ENCODE measurements at places on chromosomes 4 and X.

GRCh38 chrX:67523932-67524331 is 19.9 kb upstream of the AR start:
- DNase-seq = no peak

- DNase-seq = no peak
Measured at GRCh38 chr4:48321312-48321711, 20.0 kb upstream of the SLAIN2 start.

DNA sequence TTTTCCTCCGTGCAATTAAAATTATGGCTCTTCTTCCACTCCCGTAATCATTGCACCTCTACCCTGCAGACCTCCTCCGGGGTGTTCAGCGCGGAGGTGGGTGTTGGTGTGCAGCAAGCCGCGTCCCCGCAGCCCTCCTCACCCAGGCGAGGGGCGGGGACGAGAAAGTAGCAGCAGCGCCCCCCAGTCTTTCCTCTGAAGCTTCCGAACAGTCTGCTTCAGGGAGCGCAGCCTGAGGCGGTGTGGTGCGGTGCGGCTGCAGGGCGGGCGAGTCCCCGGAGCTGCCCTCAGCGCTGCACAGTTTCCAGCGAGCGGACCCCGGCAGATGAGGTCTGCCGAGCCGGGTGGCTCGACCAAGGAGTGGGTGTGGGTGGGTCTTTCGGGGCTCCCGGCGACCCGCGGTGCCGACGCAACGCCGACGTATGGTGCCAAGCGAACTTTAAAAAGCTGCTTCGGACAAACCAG is at the start of gene FRAS1:
TSS of gene FRAS1 (plus strand) at position 189 of the 465 bp plus-strand sequence. CDS start 687 bp downstream, outside the sequence.
- no peak for DNase-seq

DNA sequence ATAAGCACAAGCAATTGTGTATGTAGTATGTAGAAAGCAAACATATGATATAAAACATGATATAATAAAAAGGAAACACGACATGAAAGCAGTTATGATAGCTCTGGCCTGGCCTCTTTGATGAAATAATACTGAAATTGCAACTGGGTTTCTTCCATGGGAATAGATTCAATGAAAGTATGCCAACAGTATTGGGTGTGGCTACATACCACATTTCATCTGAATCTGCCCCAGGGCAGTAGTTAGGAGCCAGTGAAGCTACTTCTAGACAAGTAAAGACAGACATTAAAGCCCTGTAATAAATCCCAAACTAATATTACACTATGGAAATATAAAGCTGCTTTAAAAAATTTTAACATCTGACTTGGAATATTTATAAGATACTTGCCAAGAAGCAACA is 207.3 kb downstream of the FBXW7 start:
- DNase-seq = no peak

- no peak for DNase-seq
Measured at GRCh38 chrX:49175435-49176274, 4.0 kb downstream of the PLP2 start.

- DNase-seq = no peak
Measured at GRCh38 chr4:147969573-147970385, 237.9 kb downstream of the ARHGAP10 start.

- DNase-seq = no peak
Measured at GRCh38 chrX:103442536-103442901, 66.2 kb downstream of the BEX3 start.

- DNase-seq = no peak
Measured at GRCh38 chr4:3253808-3254207, 4.8 kb downstream of the MSANTD1 start.

GRCh38 chrX:22012931-22013330 is 19.2 kb upstream of the PHEX start:
- no peak for DNase-seq

GRCh38 chrX:41192880-41193279 is 107.6 kb downstream of the USP9X start:
- DNase-seq = no peak

DNA sequence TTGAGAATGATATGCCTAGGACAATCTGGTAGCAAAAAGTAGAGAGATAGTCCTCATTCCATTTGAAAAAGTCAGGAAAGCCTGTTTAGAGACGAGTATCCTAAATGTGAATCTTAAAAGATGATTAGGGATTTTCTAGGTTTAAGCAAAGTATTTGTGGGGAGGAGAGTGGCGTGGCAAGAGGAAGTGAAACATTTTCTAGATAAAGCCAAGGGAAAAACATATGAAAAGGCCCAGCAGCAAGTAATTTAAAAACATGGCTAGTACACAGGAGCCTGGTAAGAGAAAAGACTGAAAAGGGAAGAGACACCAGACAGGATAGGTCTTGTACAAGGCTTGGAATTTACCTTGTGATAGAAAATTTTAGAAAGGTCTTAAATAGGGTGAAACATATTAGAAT is 45.9 kb downstream of the CORIN start:
- no peak for DNase-seq

DNA sequence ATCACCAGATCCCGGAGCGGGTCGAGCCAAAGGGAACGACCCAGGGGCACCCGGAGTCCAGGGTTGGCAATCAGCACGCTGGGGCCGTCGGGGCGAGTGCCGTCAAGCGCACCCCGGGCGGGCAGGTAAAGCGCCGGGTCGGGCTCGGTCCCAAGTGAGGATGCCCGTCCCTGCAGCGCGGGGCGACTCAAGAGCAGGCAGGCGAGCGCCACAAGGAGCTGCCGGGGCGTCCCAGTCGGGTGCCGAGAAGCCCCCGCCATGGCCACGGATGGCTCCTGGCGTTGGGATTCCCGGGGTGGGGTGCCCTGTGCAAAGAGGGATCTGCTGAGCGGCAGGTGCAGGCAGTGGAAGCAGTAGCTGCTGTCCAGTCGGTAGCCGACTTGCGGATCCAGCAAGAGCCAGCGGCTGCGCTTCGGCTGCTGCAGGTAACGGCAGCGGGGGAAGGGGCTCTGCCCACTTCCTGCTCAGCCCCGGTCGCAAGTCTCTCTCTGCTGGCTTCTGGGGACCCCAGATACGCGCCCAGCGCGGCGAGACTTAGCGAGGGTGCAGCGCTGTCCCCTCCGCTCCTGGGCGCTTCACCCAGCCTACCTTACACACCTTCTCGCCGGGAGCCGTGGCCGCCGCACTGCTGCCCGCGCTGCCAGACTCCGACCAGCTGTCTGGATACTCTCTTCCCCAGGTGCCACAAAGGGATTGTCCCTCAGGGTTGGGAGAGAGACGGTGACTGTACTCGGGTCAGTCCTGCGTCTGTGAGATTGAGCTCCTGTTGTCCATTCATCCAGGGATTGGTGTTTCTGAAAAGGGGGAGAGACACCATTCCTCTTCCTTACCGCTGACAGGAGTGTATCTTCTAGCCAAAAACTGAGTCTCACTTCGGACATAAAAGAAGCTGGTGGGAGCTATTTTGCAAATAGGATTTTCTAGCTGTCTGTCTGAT is at the start of gene FREM3:
TSS of gene FREM3 (minus strand) at position 260 of the 937 bp plus-strand sequence. CDS start at position 260, 0 bp downstream.
- DNase-seq = no peak

DNA sequence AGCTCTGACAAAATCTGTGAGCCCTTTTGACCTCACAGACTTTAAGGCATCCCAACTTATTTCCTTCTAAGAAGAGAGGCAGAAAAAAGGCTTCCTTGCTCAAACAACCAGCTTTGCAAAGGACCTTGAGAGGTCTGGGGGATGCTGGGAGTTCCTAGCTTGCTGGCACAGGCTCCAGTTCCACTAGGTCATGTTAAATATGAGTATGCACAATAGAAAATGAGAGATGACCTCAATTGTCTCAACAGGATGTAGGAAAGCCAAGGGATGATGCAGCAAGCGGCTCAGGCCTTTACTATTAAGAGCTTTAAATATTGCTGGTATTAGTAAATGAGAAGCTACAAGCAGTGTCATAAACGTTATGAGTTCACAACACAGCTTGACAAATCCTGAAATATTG is 13.3 kb upstream of the ZNF827 start:
- DNase-seq = no peak

DNA sequence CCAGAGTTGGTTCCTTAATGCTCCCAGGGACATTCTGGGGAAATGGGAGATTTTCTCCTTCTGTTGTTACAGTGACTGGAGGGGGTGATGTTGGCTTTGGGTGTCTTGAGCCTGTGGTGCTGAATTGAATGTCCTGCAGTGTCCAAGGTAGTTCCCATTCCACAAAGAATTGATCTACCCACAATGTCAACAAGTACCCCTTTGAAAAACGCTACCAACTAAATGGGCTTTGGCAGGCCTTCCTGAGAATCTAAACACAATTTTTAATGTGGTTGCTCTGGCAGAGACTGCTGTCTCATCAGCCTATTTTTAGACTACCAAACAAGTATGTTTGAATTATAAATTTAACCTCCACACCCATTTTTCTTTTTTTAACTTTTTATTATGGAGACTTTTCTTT is 69.4 kb downstream of the CCKAR start:
- no peak for DNase-seq

DNA sequence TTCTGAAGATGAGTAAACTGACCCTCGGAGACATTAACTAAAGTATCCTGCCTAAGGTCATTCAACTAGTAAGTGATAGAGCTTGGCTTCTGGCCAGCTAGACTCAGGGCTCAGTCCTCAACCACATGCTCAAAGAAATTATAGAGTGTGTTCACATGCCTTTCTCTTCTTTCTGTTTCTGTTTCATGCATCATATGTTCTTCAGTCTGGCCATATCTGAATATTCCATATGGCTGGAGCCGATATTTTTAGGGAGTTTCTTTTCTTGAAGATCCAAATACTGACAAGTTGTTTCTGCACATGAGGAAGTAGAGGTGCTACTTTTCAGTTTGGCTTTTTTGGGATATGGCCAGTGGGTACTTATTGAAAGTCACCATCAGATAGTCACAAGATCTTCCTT is 44.9 kb downstream of the MMRN1 start:
- no peak for DNase-seq

DNA sequence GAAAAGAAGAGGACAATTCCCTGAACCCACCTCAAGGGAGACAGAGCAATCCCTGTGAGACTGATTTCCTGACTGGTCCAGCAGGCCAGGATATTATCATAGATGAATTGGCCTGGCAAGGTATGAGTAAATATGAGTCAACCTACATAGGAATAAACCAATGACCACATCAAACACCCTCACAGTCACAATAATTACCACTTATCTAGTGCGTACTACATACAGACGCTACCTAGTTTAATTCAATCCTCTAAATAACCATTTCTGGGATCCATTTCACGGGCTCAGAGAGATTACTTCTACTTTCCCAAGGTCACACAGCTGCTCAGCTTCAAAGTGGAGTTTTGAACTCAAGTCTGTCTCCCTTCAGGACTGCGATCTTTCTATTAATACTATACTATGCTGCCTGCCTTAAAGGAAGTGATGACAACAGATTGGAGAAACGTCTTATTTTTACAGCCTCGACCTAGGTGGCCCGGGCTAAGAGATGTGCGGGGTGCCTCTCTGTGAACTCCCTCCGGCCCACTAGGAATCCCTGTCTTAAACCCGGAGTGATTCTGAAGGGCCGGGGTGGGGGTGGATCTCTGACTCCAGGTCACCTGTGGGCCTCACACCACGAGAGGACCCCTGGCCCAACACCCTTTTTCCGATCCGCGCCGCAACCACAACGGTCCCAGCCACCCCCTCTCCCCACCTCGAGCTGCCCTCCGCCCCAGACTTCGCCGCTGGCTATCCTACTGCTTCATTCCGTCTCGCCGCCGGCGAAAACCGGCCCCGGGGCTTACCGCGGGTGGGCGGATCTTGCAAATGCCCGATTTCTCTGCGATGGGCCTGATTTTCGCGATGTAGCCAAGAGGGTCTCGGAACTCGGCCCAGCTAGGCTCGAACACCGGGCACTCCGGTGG is 800 bp downstream of the KDM5C start:
- DNase-seq = no peak

DNA sequence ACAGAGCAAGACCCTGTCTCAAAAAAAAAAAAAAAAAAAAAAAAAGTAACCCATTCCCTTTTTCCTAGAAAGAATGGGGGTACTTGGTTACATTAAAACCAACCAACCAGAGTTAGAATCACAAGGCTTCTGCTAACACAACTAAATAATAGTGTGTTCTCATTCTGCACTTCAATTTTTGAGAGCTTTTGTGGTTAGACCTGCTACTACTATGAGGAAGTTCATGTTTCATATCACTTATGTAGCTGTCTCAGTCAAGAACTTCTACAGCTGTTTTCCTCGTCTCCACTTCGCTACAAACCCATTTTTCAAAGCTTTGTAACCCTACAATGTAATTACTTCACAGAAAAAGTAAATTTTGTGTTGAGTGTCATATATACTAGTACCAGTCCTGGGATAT is 58.3 kb downstream of the PDHA2 start:
- DNase-seq = no peak

- DNase-seq = no peak
Measured at GRCh38 chr4:104772849-104773248, 278.2 kb upstream of the CXXC4 start.

DNA sequence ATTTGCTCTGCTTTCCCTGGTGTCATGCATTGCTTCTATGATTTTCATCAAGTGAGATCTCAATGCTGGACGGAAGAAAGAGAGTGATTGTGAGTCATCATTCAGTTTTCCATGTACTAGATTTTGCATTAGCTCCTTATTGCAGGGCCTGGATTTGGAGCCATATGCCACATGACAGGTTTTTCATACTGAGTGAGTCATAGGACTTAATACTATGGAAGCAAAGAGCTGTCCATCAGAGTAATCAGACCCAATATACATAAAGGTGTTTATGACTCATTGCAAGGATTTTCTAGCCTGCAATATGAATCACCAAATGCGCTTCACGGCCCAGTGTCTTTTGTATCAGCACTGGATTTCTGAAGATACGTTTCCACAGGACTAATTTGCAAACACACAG is 11.2 kb upstream of the TFDP3 start:
- no peak for DNase-seq

GRCh38 chr4:165915215-165915614 is 42.2 kb downstream of the TLL1 start:
- DNase-seq = no peak

Measured in vagina (tissue), 2 donors.